ENCODE measurements at places on chromosomes 16 and 17. TPM values are rescaled to one million over a fixed set of nuclear protein-coding genes. Genes with fewer than 3 reads are reported as not detected.

DCAKD gene
- total RNA-seq, result 76.4 TPM

DNA sequence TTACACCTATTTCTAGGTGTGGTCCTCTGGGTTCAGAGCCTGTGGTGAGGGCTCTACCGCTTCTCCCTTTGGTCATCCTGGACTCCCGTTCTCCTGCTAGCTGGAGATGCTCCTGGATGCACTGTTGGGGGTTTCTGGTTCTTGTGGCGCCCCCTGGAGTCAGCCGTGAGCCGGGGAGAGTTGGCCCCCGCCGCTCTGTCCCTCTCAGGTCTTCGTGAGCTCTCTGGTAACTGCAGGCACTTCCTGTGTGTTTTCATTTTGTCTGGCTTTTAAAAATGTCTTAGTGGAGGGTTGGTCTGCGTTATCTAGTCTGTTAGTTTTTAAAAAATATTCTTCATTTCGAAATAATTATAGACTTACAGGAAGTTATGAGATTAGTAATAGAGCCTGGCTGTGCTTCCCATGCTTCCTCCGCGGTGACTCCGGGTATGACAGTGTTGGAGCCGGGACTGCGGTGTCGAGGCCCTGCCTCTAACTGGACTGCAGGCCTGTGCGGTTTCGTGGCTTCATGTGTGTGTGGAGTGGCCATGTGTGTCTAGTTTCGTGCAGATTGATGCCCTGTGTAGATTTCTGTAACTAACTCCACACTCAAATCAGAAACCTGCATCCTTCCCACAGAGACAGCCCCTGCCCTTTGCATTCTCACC is 78.0 kb upstream of the ZNF750 start:
- DNase-seq, result no peak

GRCh38 chr17:66098040-66098439 is 93.9 kb downstream of the CEP112 start:
- DNase-seq, result no peak

DDX52 gene
- total RNA-seq, result 37.9 TPM

NPIPB6 gene
- total RNA-seq, result 7.2 TPM

GRCh38 chr17:63153488-63153887 is 187.5 kb downstream of the TANC2 start:
- DNase-seq, result no peak

- no peak for DNase-seq
These were observed 207.1 kb downstream of the ZFHX3 start for GRCh38 chr16:72840631-72841381.

- DNase-seq, result no peak
These were observed 467.1 kb downstream of the SOX9 start for GRCh38 chr17:72587773-72588511.

CTRL gene
- 2.1 TPM for total RNA-seq

GRCh38 chr17:17356149-17356930 is 53.2 kb downstream of the NT5M start:
- DNase-seq, result peak; percentile 83

GRCh38 chr16:22890976-22891375 is 77.0 kb downstream of the HS3ST2 start:
- DNase-seq, result no peak

HCRT gene
- total RNA-seq, result not detected
